ENCODE measurements at places on chromosomes 1 and 21.
A peak's percentile ranks its signal among the peaks of the same experiment; 100 is the strongest.

GRCh38 chr1:183363972-183364371 is 54.2 kb downstream of the NMNAT2 start:
- DNase-seq, result no peak

DNA sequence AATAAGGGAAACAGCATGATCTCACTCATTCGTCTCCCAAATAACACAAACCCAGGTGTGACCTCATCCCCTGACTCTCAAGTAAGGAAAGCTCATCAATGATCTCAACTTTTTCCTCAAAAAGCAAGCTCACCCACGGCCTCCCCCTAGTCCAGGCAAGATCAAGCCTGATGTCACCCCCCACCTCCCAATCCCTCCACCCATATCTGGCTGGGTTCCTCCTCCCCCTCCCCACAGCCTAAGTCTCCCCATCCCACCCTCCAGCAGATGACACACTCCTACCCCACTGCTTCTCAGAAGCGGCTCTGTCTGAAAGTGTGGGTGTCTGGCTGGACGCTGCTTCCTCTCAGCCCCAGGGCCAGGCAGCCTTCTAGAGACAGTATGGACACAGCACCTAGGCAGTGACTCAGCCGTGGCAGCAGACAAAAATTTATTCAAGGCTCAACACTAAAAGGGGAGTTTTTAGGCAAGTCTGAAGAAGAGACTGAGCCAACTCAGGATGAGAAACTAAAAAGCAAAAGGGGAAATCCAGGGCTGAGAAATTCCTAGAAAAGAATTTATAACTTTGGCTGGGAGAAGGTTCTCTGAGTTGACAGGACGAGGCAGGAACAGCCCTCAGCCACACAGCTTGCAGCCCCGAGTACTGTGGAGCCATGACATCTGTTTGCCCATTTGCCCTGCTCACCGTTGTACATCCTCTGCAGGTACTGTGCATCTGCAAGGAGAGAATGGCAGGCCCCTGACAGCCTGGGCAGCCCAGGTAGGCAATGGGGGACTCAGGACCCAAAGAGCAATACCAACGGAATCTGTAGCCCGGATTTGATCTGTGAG is 81.6 kb upstream of the LRRC8D start:
- DNase-seq, result no peak

- no peak for DNase-seq
These were observed 17.0 kb downstream of the MX2 start for GRCh38 chr21:41378849-41379248.

GRCh38 chr1:229579059-229579673 is 20.7 kb upstream of the ABCB10 start:
- DNase-seq, result peak; percentile 28

- DNase-seq, result no peak
These were observed 8.3 kb downstream of the DNAI4 start for GRCh38 chr1:66916320-66916719.
